ENCODE measurements at places on chromosomes 5 and 9. TPM values are rescaled to one million over a fixed set of nuclear protein-coding genes. Genes with fewer than 3 reads are reported as not detected.

GRCh38 chr5:149130121-149130914 is 11.0 kb upstream of the ABLIM3 start:
- no peak for DNase-seq
- no peak overlapping the region for H3K4me3 ChIP-seq
- H3K27me3 ChIP-seq = no peaks in the 10 kb centered on the region
- no peak overlapping the region for H3K27ac ChIP-seq
- H3K4me1 ChIP-seq = no peaks in the 10 kb centered on the region
- no peaks in the 10 kb centered on the region for H3K36me3 ChIP-seq

GRCh38 chr5:10584714-10585517 is 21.0 kb downstream of the ANKRD33B start:
- no peaks in the 10 kb centered on the region for H3K36me3 ChIP-seq
- no peaks in the 10 kb centered on the region for H3K27me3 ChIP-seq
- DNase-seq = no peak

DNA sequence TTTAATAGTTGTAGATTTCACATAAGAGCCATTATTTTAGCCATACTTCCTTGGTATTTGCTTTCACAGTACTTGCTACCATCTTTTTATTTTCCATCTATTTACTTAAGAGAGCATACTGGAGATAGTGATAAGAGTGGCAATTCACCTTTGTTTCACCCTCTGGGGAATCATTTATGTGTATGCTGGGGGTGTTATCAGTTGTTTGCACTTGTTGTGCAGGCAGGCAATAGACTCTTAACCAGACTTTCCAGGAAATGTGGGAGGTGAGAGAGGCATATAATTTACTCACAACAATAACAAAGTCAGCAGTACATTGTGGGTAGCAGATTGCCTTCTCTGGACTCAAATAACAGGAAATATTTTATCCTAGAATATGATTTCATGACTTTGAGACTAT is 1018.3 kb downstream of the CDH12 start:
- no peak overlapping the region for H3K27ac ChIP-seq
- H3K27me3 ChIP-seq = no peaks in the 10 kb centered on the region
- no peak for DNase-seq
- no peaks in the 10 kb centered on the region for H3K36me3 ChIP-seq

DNA sequence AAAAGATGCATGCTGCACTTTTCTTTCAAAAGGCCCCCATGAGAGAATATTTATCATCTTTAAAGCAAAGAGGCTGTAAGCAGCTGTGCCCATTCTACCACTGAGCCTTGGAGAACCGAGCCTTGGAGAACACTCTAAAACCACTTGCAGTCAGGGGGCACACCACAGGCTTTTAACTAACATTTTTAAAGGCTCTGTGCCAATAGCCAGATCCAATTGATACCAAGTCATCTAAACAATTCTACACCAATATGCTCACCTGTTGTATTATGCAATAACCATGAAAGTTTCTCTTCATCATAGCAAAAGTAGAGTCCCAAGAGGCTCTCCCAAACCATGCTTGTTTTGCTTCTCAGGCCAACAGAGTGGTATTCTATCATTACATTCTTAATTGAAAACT is 1090.5 kb upstream of the SEMA6A start:
- H3K27ac ChIP-seq = no peak overlapping the region
- H3K36me3 ChIP-seq = no peaks in the 10 kb centered on the region
- no peak overlapping the region for H3K4me3 ChIP-seq
- no peaks in the 10 kb centered on the region for H3K27me3 ChIP-seq
- DNase-seq = no peak

- no peak overlapping the region for H3K4me3 ChIP-seq
- no peaks in the 10 kb centered on the region for H3K36me3 ChIP-seq
- H3K27ac ChIP-seq = no peak overlapping the region
- H3K27me3 ChIP-seq = no peaks in the 10 kb centered on the region
- DNase-seq = peak; percentile 83
- no peaks in the 10 kb centered on the region for H3K4me1 ChIP-seq
Measured at GRCh38 chr5:42840269-42840668, 28.6 kb upstream of the SELENOP start.

DNA sequence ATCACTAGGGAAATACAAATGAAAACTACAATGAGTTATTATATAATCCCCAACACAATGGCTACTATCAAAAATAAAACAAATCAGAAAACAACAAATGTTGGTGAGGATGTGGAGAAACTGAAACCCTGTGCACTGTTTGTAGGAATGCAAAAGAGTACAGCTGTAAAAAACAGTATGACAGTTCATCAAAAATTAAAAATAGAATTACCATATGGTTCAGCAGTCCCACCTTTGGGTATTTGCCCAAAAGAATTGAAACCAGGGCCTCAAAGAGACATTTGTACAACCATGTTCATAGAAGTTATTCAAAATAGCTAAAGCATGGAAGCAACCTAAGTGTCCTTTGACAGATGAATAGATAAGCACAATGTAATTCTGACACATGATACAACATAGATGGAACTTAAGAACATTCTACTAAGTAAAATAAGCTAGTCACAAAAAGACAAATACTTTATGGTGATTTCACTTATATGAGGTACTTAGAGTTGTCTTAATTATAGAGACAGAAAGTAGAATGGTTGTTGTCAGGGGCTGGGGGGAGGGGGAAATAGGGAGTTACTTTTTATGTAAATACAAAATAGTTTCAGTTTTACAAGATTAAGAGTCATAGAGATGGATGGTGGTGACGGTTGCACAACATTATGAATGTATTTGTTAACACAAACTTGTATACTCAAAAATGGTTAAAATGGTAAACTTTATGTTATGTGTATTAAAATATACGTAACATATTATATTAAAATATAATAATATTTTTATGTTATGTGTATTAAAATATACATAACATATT is 102.8 kb downstream of the KCTD16 start:
- H3K36me3 ChIP-seq = no peaks in the 10 kb centered on the region
- H3K4me3 ChIP-seq = no peak overlapping the region
- no peaks in the 10 kb centered on the region for H3K4me1 ChIP-seq
- no peak overlapping the region for H3K27ac ChIP-seq

- no peak overlapping the region for H3K4me3 ChIP-seq
- no peaks in the 10 kb centered on the region for H3K27me3 ChIP-seq
- no peak overlapping the region for H3K27ac ChIP-seq
- DNase-seq = no peak
- no peaks in the 10 kb centered on the region for H3K36me3 ChIP-seq
Measured at GRCh38 chr9:114746591-114747346, 59.1 kb downstream of the TNFSF15 start.

DNA sequence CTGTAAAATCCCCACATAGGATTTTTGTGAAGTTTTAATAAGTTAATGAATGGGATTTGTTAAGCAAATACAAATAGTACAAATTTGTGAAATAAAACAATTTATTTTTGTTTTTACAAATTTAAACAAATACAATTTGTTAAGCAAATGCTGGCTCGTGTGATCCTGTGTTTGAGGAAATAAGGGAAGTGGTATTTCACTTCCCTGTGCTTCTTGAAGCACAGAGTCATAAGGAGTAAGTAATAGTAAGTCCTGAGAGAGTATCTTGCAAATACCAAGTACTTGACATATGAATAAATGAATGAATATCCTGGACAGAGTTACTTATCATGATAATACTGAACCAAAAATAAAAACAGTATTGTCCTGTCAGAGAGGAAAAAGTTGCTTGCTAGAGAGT is 9.1 kb downstream of the SMIM3 start:
- peaks cover 14% of the 10 kb centered on the region for H3K4me1 ChIP-seq
- DNase-seq = no peak
- no peaks in the 10 kb centered on the region for H3K36me3 ChIP-seq

GRCh38 chr9:114112778-114113584 is 13.9 kb upstream of the KIF12 start:
- peak; percentile 90 for DNase-seq
- H3K4me3 ChIP-seq = no peak overlapping the region
- no peaks in the 10 kb centered on the region for H3K4me1 ChIP-seq
- H3K27ac ChIP-seq = no peak overlapping the region
- H3K36me3 ChIP-seq = no peaks in the 10 kb centered on the region

- H3K27ac ChIP-seq = peak overlapping the region; percentile 67
- no peaks in the 10 kb centered on the region for H3K36me3 ChIP-seq
- no peaks in the 10 kb centered on the region for H3K27me3 ChIP-seq
Measured at GRCh38 chr5:72510610-72511181, 3.5 kb upstream of the ZNF366 start.

DNA sequence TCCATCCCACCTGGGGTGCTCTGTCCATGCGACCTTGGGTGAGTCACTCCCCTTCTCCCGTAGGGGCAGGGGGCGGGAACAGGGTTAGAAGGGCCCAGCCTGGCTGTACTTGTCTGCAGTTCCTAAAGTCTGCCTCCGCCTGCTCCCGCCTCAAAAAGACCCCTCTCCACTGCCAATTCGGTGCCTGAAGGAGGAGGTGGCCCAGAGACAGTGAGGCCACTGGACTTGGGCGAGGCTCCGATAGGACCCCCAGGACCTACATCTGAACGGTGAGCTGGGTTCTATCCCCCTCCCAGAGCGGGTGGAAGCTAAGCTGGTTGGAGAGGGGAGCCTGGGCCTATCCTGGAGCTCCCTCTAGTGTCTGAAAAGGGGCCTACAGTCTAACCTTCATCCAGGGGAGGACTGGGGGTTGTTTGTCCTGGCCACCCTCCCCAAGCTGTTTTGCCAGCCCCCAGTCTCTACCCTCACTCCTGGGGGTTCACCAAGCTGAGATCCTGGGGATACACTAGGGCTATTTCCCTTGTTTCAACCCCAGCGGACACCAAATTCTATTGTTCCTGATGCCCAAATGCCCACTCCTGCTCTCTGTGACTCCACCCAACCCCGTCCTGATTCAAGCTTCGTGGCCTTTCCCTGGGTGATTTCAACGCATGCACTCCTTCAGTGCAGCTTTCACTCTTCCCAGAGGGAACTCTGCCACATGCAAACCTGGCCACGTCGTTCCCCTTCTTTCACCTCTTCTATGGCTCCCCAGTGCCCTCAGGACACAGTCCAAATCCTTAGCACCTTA is 6.1 kb upstream of the CRB2 start:
- H3K4me1 ChIP-seq = no peaks in the 10 kb centered on the region
- H3K4me3 ChIP-seq = no peak overlapping the region
- no peaks in the 10 kb centered on the region for H3K36me3 ChIP-seq

- H3K4me3 ChIP-seq = no peak overlapping the region
- H3K4me1 ChIP-seq = no peaks in the 10 kb centered on the region
- no peak overlapping the region for H3K27ac ChIP-seq
- no peaks in the 10 kb centered on the region for H3K36me3 ChIP-seq
Measured at GRCh38 chr5:53001541-53001940, 12.4 kb downstream of the ITGA2 start.

DNA sequence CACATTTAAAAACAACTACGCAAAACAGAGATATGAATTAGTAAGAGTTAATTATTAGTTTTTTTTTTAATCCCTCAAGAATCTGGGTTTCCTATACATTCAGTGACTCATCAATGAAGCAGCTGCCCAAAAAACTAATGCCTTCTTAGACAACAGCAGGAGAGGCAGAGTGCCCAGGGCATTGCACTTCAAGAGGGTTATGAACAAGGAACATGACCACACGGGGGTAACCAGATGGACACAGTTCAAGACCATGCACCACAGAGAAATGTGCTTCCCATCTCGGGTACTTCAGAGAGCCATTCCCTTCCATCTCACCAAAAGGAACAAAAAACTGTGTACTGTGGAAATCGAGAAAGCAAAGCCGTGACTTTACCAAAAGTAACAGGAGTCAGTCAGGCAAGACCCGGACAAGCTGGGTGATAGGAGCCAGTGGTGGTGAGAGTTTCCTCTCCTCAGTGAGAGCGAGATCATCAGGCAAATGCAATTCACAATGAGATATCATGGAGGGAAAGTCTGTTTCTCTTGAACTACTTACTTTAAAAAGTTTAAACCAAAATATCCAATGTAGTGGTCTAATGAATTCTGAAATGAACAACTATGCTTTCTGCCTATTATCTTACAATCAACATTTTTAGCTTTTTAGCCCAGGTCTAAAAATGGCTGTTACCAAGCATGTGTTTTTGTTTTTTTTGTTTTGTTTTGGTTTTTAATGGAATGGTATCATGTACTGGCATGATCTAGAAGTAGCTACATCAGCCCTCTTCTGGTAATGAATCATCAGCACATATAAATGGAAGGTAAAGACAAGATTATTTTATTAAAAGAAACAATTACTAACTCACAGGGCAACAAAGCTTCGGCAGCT is 192.1 kb downstream of the TSSK1B start:
- no peaks in the 10 kb centered on the region for H3K27me3 ChIP-seq
- H3K27ac ChIP-seq = no peak overlapping the region
- H3K4me3 ChIP-seq = no peak overlapping the region
- no peaks in the 10 kb centered on the region for H3K36me3 ChIP-seq
- no peak for DNase-seq

DNA sequence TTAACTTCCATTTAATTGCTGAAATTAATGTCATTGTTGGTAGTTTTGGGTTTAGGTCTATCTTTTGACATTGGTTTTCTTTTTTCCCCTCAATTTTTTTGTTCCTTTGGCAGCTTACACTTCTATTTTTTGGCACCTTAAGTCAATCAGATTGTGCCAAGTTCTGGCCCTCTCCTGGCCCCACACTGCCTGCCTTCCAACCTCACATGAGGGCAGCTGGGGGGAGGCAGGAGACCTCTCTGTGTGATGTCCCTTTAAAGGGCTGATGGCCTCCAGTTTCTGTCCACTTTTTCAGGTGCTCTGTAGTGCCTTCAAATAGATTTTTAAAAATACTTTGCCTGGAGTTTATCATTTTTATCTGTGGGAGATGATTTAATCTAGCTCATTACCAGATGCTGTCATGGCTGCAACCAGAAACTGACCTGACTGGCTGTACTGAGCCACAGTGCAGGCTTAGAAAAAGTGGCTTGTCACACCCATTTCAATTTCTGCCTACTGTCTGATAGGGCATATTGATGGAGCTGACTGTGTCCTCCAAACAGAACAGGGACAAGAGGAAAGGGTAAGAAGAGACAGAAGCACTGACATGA is 196.6 kb downstream of the FANCC start:
- no peaks in the 10 kb centered on the region for H3K36me3 ChIP-seq
- H3K4me3 ChIP-seq = no peak overlapping the region
- no peaks in the 10 kb centered on the region for H3K27me3 ChIP-seq
- DNase-seq = no peak
- no peak overlapping the region for H3K27ac ChIP-seq
- H3K4me1 ChIP-seq = peaks cover 6% of the 10 kb centered on the region

SOWAHA gene
- not detected for total RNA-seq

HNRNPA0 gene
- total RNA-seq = 27.0 TPM

GZMA gene
- 1.1 TPM for total RNA-seq

KIF27 gene
- total RNA-seq = 6.8 TPM

Measured in aorta (tissue), 5 donors.